ENCODE measurements at places on chromosomes 7 and 10. TPM values are rescaled to one million over a fixed set of nuclear protein-coding genes. Genes with fewer than 3 reads are reported as not detected.

The UTF1 gene
- not detected for total RNA-seq

The C7orf33 gene
- not detected for total RNA-seq

The MSS51 gene
- 2.4 TPM for total RNA-seq

The METTL27 gene
- total RNA-seq: 7.9 TPM

The GRM8 gene
- not detected for total RNA-seq

The NAT16 gene
- total RNA-seq: not detected

The PDE1C gene
- total RNA-seq: 2.9 TPM

The WNT8B gene
- not detected for total RNA-seq

The PNLIPRP3 gene
- 3.7 TPM for total RNA-seq

The FGFR2 gene
- 22.2 TPM for total RNA-seq

The OR13A1 gene
- not detected for total RNA-seq

The CTNNA3 gene
- total RNA-seq: under 0.01 TPM

The HOXA7 gene
- 2.8 TPM for total RNA-seq

The TAC1 gene
- 1.3 TPM for total RNA-seq

The ELFN1 gene
- total RNA-seq: 0.51 TPM

The ZNF800 gene
- total RNA-seq: 33.5 TPM

The PPP1R3C gene
- total RNA-seq: 8.8 TPM

The SMO gene
- total RNA-seq: 4.0 TPM

The CYP26C1 gene
- 0.22 TPM for total RNA-seq

The SLC16A12 gene
- total RNA-seq: 4.7 TPM

The BTBD16 gene
- not detected for total RNA-seq

The SAMD9L gene
- total RNA-seq: 23.5 TPM

The PDZD7 gene
- total RNA-seq: 1.7 TPM

The CYP2C8 gene
- not detected for total RNA-seq

The CEP55 gene
- 0.19 TPM for total RNA-seq

The CRTAC1 gene
- total RNA-seq: 0.57 TPM

The AOAH gene
- total RNA-seq: 6.4 TPM

The INTS1 gene
- total RNA-seq: 71.6 TPM

The PPIA gene
- total RNA-seq: 1,568 TPM

The MYL10 gene
- not detected for total RNA-seq

The CWF19L1 gene
- total RNA-seq: 15.3 TPM

The LDB3 gene
- total RNA-seq: 0.51 TPM

The H2BK1 gene
- not detected for total RNA-seq

The TAS2R5 gene
- 3.8 TPM for total RNA-seq

The THAP5 gene
- total RNA-seq: 29.3 TPM

The CALML5 gene
- not detected for total RNA-seq

The C10orf62 gene
- 0.94 TPM for total RNA-seq

The CYP2C19 gene
- not detected for total RNA-seq

The CH25H gene
- 4.6 TPM for total RNA-seq

The IGF2BP3 gene
- 3.6 TPM for total RNA-seq

The HGF gene
- total RNA-seq: 5.2 TPM

The LEP gene
- 206 TPM for total RNA-seq

The LIPK gene
- not detected for total RNA-seq

The CFAP46 gene
- not detected for total RNA-seq

The AKR1C4 gene
- total RNA-seq: not detected

The CALHM3 gene
- not detected for total RNA-seq

The CTTNBP2 gene
- total RNA-seq: 15.4 TPM

The NCF1 gene
- 2.9 TPM for total RNA-seq

The ABCB4 gene
- total RNA-seq: 3.1 TPM

The AKR1C8 gene
- 1.5 TPM for total RNA-seq

The LIPN gene
- not detected for total RNA-seq

The AIFM2 gene
- 97.2 TPM for total RNA-seq

The CPA4 gene
- not detected for total RNA-seq

The PODXL gene
- total RNA-seq: 44.5 TPM

The ZNF467 gene
- 3.6 TPM for total RNA-seq

The EMX2 gene
- 2.7 TPM for total RNA-seq

All from subcutaneous adipose tissue (tissue), 4 donors.